Choroid plexus epithelial cell (primary cell): ENCODE measurements at places on chromosomes 3 and 15.

DNA sequence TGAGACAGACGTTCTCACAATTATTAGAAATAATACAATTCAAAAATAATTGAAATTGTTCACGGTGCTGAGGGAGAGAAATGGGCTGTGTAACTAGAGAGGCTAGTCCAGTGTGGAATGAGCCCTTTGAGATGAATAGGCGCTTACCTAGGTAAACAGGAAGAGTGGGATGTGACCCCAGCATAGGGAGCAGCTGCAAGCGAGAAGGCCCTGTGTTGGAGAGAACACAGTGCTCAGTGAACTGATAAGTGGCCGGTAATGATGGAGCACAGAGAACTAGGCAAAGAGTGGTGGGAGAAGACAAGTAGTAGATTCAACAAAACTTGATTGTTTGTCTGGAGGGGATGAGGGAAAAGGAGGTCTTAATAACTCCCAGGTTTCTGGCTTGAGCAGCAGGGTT is 103.9 kb downstream of the HCN4 start:
- no peak for DNase-seq

DNA sequence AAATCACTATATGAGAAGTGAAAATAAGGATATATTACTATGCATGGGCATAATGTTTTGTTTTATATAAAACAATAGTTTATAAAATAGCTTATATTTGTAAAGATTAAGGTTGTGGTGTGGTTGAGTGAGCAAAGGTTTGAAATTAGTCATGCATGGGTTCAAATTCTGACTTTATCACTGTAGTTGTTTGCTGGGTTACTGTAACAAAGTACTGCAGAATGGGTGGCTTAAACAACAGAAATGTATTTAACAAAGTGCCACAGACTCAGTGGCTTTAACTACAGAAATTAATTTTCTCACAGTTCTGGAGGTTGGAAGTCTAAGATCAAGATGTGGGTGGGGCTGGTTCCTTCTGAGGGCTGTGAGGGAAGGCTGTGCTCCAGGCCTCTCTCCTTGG is 184.8 kb upstream of the THRB start:
- DNase-seq, result no peak

- peak; percentile 26 for DNase-seq
Measured at GRCh38 chr3:66106788-66107187, 68.1 kb upstream of the MAGI1 start.

DNA sequence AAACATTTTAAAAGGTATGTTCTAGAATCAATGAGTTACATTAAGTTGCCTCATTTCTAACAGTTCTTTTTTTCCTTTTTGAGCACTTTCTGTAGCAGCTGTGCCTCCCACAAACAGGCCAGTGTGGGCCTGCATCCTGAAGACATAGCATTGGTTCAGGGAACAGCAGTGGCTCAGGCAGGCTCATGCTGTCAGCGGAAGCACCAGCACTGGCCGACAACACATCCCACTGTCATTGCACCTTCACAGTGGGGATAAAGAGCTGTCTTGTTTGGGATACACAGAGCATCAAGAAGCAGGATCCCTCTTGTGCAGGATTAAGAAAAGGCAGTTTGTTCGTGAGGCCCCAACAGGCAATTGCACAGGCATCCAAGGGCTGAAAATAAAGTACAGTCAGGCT is 123.3 kb downstream of the MOBP start:
- no peak for DNase-seq

GRCh38 chr15:96184297-96184696 is 146.2 kb upstream of the NR2F2 start:
- DNase-seq, result no peak

GRCh38 chr3:43970920-43971319 is 270.8 kb upstream of the TOPAZ1 start:
- DNase-seq, result no peak

GRCh38 chr3:10474275-10474646 is 31.1 kb downstream of the ATP2B2 start:
- DNase-seq, result no peak

DNA sequence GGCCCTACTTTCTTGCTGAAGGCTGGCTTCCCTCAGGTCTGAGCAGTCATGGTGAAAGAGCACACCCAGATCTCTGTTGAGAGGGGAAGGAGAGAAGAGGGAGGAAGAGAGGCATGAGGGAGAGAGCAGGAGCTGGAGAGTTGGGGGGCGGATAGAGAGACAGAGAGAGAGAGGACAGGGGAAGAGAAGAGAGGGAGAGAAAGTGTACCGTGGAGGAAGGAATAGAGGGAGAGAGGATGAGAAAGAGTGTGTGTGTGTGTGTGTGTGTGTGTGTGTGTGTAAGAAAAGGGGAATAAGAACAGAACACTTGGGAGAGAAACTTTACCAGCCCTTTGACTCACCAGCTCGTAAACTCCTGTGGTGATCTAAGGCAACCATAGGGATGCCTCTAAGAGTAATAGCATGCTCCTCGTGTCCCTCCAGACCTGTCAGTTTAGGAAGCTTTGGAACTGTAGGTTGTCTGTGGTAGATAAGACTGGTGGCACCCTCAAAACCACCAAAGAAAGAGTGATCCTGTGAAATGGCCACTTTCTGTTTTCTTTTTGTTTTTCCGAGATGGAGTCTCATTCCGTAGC is 18.2 kb downstream of the ZNF592 start:
- no peak for DNase-seq

DNA sequence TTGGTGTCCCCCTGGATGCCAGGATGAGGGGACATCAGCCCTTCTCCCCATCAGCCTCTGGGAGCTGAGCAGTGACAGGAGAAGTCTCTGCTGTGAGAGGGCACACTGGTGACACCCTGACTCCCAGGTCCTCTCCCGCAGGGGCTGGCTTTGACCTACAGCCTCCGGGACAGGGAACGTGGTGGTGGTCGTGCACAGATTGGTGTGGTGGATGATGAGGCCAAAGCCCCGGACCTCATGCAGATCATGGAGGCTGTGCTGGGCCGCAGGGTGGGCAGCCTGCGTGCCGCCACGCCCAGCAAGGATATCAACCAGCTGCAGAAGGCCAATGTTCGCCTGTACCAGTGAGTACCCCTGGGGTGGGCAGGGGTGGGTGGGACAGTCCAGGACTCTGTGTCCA is 6.8 kb downstream of the VILL start:
- DNase-seq, result no peak

DNA sequence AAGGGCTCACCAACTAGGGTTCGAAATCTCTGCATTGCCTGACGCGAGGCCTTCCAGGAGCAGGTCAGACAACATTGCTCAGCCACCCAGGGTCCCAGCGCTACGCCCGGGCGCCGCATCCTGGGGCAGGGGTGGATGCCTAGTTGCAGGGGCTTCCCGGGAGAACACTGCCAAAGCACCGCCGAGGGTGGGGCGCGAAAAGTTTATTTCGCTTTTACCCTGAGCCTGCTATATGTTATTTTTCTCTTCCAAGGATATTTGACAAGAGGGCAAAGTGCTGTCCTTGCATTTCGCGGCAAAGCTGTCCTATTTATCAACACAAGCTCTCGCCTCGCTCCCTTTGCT is 549 bp upstream of the SOX14 start:
- no peak for DNase-seq

GRCh38 chr3:128997486-128998133 is 3.5 kb upstream of the EFCC1 start:
- DNase-seq, result no peak

- peak; percentile 5 for DNase-seq
Measured at GRCh38 chr3:21573291-21573690, 177.7 kb downstream of the ZNF385D start.

- DNase-seq, result peak; percentile 23
Measured at GRCh38 chr3:47365213-47366153, 15.3 kb upstream of the PTPN23 start.

DNA sequence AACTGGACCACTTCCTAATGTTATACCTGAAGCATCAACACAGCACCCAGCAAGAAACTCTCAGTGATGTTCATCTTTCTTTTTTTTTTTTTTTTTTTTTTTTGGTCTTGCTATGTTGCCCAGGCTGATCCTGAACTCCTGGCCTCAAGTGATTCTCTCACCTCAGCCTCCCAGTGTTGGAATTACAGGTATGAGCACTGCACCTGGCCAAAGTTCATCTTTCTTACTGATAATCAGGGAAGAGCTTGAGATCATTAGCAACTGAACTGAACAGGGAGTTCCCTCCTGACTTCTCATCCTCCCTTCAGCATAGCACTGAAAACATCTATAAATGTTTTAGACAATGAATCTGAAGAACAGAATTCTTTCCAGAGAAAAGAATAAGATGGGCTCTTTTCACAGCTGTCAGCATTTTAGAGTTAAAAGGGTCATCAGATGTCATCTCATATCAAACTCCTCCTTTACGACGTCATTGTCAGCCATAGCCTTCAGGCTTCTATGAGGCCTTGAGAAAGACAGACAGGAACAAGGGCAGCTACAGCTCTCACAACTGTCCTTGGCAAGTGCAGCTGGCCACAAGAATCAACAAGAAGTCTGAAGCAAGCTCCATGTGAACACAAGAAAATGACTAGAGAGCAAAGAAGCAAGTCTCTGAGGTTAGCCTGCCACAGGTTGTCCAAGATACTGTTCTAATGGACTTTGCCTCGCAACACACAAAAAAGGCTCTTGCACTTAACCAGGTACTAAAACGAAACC is 33.8 kb downstream of the SCAP start:
- no peak for DNase-seq

DNA sequence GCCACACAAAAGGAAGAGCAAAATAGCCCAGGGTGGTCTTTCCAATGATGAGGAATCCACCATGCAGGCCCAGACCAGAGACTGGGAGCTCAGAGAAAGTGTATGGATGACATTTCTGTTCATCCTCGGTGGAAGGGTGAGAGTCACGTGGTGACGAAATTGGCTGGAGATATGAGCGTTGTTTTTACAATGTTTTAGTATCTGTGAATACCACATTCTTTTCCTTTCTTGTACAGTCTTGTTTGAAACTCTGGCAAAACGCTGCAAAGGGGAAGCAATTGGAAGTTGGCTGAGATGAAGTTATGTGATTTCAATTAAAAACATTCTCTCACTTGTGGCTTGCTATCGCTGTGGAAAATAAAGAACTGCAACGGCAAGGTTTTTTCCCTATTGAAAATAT is 137.5 kb downstream of the MAGI1 start:
- no peak for DNase-seq

DNA sequence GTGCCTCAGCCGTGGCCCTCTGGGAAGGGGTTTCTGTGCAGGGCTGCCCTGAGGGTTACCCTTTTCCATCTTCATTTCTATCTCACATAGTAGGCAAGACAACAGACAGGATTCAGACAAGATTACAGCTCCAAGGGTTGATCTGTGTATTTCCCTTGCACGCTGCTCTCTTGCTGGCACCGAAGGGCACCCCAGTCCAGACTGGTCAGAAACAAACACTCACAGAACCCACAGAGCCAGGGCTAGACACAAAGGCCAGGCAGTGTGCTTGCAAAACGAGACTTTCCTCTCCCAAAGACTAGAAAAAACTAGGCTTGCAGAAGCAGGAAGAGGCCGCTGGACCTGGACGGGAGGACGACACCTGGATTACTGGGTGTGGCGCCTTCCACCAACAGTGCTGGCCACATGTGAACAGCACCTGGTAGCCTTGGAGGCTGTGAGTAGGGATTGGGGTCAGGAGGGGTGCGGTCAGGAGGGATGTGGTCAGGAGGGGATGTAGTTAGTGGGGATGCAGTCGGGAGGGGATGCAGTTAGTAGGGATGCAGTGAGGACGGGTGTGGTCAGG is 96.8 kb downstream of the BDH1 start:
- no peak for DNase-seq

DNA sequence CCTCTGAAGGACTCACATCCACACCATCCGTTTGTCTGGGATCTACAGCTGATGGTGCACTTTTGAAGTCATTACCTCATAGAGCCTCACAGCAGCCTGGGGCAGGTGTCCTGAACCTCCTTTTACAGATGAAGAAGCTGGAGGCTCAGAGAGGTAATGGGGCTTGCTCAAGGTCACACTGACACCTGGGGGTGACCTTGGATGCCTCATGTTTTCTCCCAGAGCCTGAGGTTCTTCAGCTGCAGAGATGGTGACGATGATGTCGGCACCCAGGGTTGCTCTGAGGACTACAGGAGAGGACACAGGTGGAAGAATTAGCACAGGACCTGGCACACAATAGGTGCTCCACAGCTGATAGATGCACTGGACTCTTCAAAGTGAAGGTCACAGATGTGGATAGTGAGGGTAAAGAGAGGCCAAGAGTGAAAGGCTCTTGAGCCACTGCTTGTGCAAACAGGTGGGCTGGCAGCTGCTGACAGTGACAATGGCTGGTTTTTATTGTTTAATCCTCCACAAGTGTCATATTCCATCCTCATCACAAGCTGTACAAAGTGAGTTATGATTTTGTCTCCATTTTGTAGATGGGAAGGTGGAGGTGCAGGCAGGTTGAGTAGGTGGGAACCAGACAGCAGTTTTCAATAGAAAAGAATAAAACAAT is 17.4 kb upstream of the ATP2B2 start:
- DNase-seq, result no peak

DNA sequence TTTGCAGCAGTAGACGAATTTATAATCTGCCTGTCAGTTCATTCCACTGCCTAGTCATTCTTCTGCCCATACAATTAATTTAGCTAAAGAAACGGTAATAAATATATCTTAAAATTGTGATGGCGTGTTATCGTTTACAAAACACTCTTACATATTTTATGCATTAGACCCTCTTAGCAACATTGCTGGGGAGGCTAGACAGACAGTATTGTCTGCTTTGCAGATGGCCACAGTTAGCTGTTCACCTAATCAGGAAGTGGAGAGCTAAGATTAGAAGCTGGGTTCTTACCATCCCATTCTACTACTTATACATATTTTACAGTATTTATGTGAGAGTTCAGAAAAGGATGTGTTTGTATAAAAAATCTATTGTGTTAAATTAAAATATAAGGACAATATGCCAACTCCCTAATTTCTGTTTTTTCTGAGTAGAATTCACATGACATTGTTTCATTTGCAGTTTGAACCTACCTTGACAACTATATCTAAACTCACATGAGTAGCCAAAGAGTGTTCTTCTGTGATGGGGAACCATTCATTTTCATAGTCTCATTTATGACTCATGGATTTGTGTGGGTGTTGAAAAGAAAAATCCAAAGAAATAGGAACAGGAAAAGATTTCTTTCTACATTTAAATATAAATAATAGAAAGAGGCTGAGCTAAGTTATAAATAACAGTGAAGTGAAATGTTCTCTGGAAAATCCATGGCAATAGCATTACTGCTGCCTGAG is 41.7 kb upstream of the C3orf80 start:
- DNase-seq, result peak; percentile 32

DNA sequence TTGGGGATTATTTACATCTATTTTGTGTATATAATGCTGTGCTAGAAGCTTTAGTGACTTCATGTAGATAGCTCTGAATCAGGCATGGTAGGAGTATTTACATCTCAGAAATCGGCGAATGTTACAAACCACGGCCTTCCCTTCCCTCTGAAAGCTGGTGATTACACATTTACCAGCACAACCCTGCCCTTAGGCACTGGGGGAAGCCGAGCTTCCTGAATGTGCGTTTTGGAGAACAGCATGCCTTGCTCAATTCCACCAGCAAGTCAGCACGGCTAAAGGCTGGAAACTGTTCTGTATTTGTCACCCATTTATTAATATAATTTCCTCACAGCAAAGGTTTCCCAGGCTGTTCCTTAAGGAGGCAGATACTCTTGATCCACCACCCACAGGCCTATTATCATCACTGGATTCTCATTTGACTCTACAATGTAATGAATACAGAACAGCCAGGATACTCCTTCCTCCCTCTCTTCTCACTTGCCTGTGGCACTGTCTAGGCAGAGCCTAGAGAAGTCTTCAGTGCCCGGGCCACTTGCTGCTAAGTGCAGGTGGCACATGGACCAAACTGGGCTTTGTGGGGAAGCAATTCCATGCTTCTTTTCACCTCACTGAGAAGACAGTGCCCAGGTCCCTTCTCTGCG is 55.2 kb upstream of the CACNA2D3 start:
- DNase-seq, result no peak

GRCh38 chr3:179526989-179527391 is 35.7 kb upstream of the ACTL6A start:
- peak; percentile 90 for DNase-seq
